ENCODE measurements at places on chromosomes 5 and 9.

DNA sequence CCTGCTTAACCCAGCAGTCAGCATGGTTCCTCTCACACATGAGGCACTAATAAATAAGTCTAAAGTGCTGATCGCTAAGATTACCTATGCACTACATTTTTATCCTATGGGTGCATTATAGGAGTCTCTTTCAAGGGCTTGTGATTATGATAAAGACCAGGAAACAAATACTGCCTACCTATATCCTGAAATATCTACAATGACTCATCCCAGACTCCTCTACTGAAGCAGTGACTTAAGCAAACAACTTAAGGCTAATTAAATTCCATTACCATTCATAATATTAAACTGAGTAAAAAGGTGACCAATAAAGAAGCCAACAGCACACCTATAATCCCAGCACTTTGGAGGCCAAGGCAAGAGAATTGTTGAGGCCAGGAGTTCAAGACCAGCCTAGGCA is 338.4 kb downstream of the DNAH5 start:
- DNase-seq, result no peak

DNA sequence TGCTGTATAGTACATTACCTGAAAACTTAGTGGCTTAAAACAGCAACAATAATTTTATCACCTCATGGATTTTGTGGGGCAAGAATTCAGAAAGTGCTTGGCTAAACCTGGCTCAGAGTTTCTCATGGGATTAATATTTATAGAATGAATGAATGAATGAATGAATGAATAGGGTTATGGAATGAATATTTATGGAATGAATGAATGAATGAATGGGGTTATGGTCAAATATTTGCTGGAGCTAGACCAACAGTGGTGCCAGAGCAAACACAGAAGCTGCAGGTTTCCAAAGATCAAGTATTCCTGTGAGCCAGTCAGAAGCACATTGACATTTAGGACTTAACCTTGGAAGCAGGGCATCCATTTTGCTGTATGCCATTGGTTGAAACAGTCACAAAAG is 35.7 kb downstream of the PLPPR1 start:
- no peak for DNase-seq

GRCh38 chr9:121725008-121725775 is 73.8 kb downstream of the DAB2IP start:
- DNase-seq, result no peak

- no peak for DNase-seq
Observed at GRCh38 chr5:109740966-109741365, 51.2 kb downstream of the MAN2A1 start.

- no peak for DNase-seq
Observed at GRCh38 chr5:117131876-117132275, 557.3 kb upstream of the SEMA6A start.

DNA sequence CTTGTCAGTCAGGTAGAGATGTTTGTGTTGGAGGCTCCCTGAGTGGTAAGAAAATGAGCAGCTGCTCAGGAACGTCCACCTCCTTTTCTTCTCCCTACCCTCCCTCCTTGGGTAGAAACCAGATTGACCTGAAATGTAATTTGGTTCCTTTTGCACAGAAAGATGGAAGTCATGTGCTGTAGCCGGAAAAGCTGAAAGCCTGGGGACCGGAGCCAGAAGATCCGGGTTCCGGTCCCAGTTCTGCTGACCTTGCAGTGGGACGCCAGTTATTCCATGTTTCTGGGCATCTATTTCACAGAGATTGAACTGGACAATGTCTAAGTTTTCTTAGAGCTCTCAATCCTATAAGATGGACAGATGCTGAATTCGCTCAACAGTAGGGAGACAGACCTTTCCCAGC is 40.1 kb downstream of the SLC36A1 start:
- DNase-seq, result no peak

DNA sequence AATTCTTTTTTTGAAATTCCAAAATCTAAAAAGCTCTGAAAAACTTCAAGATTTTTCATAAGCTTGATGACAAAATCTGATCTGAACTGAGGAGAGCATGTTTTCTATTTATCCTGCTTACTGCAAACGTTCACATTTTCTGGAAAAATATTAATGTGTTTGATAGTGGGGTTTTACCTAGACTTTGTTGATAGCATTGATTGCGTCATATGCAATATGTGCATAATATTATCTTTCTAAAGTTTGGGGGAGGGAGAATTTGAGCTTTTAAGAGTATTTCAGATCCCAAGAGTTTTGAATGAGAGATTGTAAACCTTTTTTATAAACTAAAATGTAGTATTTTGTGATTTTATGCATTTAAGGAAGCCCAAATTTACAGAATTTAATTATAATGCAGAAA is 62.8 kb upstream of the CDH6 start:
- DNase-seq, result no peak

GRCh38 chr5:82807021-82807420 is 270.2 kb downstream of the TMEM167A start:
- no peak for DNase-seq

- no peak for DNase-seq
Observed at GRCh38 chr5:148855249-148856008, 29.0 kb downstream of the ADRB2 start.

DNA sequence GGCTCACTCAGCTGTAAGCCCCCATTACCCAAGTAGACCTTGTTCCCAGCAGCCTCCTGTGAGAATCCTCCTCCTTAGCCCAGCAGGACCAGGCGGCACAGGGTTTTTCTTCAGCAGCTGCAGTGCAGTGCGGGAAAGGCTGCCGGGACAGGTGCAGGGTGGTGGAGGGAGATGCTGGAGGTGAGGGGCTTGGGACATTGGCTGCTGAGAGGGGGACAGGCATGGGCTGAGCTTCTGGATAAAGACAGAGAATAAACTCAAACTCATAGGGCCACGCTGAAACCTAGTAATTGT is 174.7 kb downstream of the CACNA1B start:
- no peak for DNase-seq

DNA sequence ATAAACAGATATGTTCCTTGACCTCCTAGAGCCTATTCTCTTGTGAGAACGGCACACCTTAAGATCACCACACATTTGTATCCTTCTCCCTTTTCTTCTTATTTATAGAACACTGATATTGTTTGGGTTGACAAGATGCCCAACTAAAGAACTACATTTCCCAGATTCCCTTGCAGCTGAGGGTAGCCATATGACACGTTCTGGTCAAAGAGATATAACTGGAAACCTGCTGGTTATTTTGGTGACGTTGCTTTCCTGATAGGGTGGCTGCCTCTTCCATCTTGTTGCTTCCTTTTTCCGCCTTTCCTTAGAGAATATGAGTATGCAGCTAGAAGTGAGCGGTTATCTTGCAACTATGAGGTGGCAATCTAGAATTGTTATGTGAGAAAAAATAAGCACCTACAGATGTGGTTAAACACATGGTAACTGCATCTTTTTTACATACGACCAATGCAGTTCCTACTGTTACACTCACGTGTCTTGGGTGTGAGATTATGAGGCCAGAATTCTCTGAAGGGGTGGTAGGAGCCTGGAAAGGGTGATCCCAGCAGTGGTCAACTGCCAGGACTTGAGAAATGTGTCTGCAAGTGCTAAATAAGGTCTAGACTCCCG is 72.9 kb downstream of the SEC61B start:
- DNase-seq, result no peak

DNA sequence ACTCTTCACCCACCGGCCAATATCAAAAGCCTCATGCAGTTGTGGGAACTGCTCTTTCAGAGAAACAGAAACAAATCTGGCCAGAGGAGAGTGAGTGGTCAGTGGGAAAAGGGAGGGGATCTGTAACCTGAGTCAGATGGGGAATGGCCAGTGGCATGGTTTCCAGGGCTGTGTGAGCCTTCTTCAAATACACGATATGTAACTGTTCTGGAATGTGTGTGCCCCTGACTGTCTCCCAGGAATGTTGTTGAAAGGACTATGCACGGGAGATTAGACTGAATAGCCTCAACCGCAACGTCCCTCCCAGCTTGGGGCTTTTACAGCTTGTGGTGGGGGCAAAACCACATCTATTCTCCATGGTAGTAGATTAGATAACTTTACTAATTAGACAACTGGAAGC is 60.8 kb downstream of the SH3TC2 start:
- no peak for DNase-seq

GRCh38 chr9:81620002-81620390 is 69.4 kb downstream of the TLE1 start:
- DNase-seq, result no peak

GRCh38 chr5:179158556-179158955 is 98.4 kb downstream of the ZNF354C start:
- DNase-seq, result no peak

GRCh38 chr9:34862043-34862442 is 96.0 kb upstream of the PHF24 start:
- DNase-seq, result no peak

DNA sequence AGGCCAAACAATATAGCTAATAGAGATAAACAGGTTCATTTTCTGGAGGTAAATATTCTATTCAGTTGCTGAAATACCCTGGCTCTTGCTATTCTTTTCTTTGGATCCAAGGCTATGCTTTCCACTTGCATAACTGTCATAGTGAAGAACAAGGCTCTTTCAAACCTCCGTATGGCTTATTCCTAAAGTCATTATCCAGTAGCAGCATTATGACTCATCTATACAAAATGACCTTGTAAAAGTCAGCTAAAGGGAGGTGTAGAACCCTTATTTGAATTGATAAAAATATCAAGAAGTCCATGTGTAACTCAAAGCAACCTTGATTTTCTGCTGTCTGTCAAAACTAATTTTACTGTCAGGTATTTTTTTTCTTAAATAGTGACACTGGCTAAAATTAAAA is 447.8 kb downstream of the PLK2 start:
- DNase-seq, result no peak

DNA sequence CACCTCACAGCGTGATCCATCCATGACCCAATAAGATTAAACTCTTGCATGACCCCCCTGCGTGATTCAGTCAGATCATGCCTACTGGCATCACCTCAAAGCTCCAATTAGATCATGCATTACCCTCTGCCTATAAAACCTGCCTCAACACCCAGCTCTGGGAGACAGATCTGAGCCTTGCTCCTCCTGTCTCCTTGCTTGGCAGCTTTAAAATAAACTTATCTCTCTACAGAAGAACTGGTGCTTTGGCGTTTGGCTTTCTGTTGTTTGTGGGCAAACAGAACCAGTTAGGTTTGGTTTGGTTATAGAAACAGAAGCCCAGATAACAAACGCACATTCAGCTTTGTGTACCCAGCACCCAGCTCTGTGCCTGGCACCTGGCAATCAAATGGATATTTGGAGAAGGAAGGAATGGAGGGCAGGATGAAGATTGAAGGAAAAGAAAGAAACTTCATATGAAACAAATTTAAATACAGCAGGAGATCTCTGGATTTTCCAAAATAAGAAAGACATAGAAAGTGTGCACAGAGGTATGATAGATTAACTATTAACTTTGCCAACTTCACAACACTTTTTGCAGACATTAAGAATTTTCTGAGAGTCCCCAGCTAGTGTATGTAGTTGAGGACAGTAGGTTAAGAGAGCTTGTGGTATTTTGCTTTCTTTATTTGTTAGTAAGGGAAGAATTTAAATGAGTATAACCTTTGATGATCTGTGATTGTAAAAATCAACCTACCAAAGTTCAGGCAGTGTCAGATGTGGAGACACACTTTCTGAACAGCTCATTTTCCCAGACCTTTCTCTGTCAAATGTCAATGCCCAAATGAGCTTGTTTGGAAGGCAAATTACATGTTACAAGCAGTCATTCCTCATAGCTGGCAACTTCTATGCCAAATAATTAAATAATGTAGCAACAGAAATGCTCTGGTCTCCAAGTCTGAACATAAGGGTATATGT is 102.1 kb upstream of the ASTN2 start:
- DNase-seq, result no peak

GRCh38 chr5:99369797-99370593 is 441.2 kb upstream of the CHD1 start:
- DNase-seq, result no peak

- DNase-seq, result no peak
Observed at GRCh38 chr5:8429778-8430758, 561.1 kb downstream of the MTRR start.

- DNase-seq, result no peak
Observed at GRCh38 chr9:113674436-113674835, 201.7 kb upstream of the ZNF618 start.

DNA sequence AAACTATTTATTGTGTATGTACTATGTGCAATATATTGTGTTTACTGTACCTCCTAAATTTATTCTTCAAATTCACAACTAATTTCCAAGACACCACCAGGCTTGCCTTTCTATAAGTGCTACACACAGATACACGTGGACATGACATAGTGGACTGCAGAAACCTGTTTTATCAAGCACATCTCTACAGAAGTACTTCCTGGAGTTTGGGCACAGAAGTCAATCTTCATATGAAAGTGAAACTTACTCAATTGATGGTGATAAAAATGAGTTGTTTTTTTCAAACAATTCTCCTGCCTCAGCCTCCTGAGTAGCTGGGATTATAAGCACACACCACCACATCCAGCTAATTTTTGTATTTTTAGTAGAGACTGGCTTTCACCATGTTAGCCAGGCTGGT is 57.6 kb downstream of the NLN start:
- no peak for DNase-seq

DNA sequence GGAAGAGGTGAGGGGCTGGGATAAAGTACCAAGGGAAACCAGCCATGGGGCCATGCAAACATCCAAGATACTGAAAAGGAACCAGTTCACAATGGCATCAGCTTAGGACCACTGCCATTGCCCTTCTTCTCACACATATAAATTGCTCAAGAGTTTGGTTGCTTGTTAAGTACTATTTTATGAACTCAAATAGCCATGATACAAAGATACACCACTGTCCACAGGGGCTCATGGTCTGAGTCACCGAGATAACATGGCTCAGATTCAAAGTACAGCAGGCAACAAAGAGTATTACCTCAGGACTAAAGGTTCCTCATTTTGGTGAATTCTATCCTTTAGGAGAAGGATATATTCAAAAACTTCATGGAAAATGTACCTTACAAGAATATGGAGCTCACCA is 55.6 kb downstream of the FANCC start:
- no peak for DNase-seq

- DNase-seq, result no peak
Observed at GRCh38 chr9:112094948-112095681, 80.0 kb downstream of the SUSD1 start.

DNA sequence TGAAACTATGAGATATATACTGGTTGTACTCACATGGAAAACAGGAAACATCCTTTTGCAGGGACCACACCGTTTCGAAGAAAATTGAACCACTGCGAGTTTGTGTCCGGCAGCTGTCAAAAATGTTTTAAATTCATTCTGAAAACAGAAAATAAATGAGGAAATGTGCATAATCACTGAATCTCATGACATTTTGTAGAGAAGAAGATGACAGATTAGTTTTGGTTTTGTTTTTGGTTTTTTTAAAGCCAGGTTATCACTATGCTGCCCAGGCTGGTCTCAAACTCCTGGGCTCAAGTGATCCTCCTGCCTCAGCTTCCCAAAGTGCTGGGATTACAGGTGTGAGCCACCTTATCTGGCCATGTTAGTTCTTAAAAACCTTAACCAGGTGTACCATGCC is 3.5 kb downstream of the TXNDC8 start:
- DNase-seq, result no peak

All from stimulated activated CD4-positive, alpha-beta T cell treated with anti-CD3 and anti-CD28 coated beads, TNF-alpha, amount 100 ng/mL, for 4 hours (primary cell).